ENCODE measurements at places on chromosomes 16 and 17. TPM values are rescaled to one million over a fixed set of nuclear protein-coding genes. Genes with fewer than 3 reads are reported as not detected.

The CTNS gene
- 16.7 TPM for total RNA-seq

The CD300A gene
- total RNA-seq = 21.9 TPM

The OXLD1 gene
- total RNA-seq = 96.1 TPM

The CDC6 gene
- total RNA-seq = 1.2 TPM

The SDK2 gene
- total RNA-seq = 8.1 TPM

The KLHL36 gene
- total RNA-seq = 65.1 TPM

The ABCC12 gene
- total RNA-seq = not detected

The PTGES3L gene
- total RNA-seq = not detected

The NPIPB9 gene
- total RNA-seq = not detected

The CCL2 gene
- 162 TPM for total RNA-seq

The HASPIN gene
- total RNA-seq = 2.7 TPM

The FBXL16 gene
- total RNA-seq = not detected

The NPB gene
- total RNA-seq = 1.5 TPM

The KRTAP4-9 gene
- not detected for total RNA-seq

Data from ascending aorta (tissue), 2 donors.